ENCODE measurements at places on chromosomes 4 and X.

- DNase-seq: no peak
Observed at GRCh38 chr4:4328840-4329239, 38.8 kb downstream of the ZBTB49 start.

GRCh38 chr4:163631288-163631687 is 136.8 kb downstream of the TMA16 start:
- no peak for DNase-seq

DNA sequence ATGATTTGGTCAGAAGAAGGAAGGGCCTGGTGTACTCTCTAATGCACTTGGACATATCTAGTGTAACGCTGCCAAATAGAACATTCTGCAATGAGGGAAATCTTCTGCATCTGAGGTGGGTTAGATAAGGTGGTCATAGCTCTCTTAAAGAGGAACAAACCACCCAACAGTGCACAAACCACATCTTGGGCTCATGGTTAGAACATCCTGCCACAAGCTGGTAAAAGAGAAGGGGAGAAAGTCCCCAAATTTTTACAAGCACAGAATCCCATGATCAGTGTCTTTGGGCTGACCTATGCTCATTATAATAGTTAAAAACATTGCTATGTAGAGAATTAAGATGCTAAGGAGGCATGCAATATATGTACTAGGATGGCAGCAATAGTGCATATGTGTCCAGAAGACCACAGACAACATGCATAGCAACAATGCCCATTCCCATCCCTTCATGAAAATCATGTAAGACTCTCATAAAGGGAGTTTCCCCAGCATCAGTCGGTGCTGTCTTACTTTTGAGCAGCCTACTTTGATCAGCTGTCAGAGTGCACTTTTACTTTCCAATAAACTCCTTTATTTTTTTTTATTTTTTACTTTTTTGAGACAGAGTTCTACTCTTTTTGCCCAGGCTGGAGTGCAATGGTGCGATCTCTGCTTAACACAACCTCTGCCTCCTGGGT is 99.7 kb upstream of the SLC7A11 start:
- DNase-seq: no peak

GRCh38 chr4:22202246-22202974 is 253.8 kb upstream of the KCNIP4 start:
- DNase-seq: no peak

DNA sequence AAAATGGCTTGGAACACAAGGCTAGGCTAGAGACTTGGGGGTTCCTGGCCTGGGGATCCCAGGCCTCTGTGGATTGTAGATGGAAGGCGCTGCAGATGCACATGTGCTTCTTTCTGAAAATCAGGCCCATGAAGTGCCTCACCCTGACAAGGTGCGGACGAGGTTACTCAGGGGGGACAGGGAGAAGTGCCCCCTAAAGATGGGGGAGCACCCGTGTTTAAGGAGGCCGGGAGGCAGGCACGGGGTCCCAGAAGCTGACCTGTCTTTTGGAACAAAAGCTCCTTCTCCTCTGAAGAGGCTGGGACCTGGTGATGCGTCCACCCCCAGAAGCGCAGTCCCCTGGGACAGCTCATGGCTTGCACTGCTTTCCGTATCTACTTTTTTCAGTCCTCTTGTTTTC is 2.4 kb downstream of the PDZD4 start:
- DNase-seq: no peak

DNA sequence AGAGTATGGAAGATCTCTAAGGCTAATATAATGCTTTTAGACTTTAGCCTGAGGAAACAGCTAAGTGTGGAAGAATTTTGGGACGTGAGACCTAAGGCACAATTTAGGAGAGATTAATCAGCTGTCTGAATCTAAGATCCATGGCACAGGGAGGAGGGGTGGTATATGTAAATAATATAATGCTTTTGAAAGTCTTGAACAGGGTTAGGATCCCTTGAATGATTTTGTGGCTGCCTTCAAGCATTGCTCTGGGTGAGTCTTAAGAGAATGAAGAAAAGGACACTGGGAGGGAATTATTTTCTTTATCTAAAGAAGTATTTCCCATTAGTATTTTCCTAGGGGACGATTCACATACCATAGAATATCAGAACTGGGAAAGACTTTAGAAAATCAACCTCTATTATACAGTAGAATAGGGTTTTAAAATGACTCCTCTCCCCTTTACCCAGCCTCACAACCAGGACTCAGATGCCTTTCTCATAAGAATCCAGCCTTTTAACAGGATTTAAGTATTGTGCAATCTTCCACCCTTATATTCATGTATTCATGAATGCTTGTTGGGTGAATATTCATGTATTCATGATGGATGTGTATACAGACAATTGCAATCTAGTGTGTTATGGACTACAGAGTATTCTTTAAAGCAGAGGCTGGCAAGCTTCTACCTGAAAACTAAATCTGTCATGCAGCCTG is 664.2 kb upstream of the CPEB2 start:
- no peak for DNase-seq

GRCh38 chr4:39544580-39545315 is 17.5 kb upstream of the UGDH start:
- DNase-seq: no peak

DNA sequence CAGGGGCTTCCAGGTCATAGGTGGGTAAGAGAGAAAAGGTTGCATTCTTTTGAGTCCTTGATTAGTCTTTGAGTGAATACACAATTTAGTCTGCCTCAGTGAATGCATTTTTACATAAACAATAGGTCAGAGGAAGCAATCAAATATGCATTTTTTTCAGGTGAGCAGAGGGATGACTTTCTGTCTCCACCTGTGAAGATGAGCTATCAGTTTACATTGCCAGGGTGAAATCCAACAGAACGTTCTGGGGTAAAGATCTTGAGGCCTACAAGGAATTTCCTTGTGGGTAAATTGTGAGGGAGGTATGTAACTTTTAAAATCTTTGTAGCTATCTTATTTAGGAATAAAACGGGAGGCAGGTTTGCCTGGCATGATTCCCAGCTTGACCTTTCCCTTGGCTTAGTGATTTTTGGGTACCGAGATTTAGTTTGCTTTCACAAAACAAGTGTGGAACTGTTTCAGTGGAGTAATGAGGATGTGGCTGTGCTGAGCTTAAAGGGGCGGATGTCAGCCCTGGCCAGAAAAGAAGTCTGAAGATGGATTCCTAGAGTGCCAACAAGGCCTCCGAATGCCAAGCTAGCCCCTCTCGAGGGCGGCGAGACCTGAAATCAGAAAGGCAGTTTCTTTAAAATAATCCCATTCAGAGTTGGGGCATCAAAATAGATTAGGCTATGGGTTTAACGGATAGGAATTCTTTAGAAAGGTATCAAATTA is 29.5 kb downstream of the TMEM131L start:
- no peak for DNase-seq

Data from testis (tissue), 5 donors.